Hematopoietic multipotent progenitor cell treated with erythropoietin and hydrocortisone succinate and interleukin-3 and kit ligand, for 15 days (in vitro differentiated cells): ENCODE measurements at places on chromosomes 6 and 20.

- no peak for DNase-seq
Measured at GRCh38 chr6:129059650-129060049, 176.7 kb downstream of the LAMA2 start.

GRCh38 chr6:56637640-56638039 is 5.0 kb downstream of the DST start:
- peak; percentile 27 for DNase-seq

GRCh38 chr6:150006961-150007464 is 18.3 kb downstream of the RAET1L start:
- DNase-seq = peak; percentile 30

- DNase-seq = no peak
Measured at GRCh38 chr20:63004607-63005364, 2.0 kb downstream of the BHLHE23 start.

DNA sequence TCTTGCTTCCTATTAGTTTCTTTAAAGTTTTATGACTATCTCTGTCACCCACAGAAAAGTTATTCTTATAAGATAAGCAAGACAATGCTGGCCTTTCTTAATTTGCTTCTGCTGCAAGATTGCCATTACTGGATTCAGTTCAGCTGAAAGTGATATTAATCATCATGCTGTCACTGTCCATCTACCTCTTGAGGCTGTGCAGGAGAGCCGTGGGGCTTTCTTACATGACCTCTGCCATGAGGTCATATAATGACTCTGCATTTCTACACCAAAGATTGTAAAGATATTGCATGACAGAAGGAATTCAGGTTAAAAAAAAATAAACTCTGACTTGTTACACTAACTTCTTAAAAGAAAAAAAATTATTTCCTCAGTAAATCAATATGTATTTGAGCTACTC is 106.9 kb downstream of the TRDN start:
- no peak for DNase-seq

- no peak for DNase-seq
Measured at GRCh38 chr6:131945971-131946370, 5.2 kb downstream of the CCN2 start.

- DNase-seq = peak; percentile 80
Measured at GRCh38 chr20:62808211-62808865, 3.7 kb downstream of the OGFR start.

GRCh38 chr6:120899932-120900331 is 434.3 kb downstream of the TBC1D32 start:
- DNase-seq = no peak

GRCh38 chr20:35049776-35050352 is 42.7 kb downstream of the TRPC4AP start:
- no peak for DNase-seq

- no peak for DNase-seq
Measured at GRCh38 chr6:35072051-35072697, 69.0 kb downstream of the TCP11 start.

DNA sequence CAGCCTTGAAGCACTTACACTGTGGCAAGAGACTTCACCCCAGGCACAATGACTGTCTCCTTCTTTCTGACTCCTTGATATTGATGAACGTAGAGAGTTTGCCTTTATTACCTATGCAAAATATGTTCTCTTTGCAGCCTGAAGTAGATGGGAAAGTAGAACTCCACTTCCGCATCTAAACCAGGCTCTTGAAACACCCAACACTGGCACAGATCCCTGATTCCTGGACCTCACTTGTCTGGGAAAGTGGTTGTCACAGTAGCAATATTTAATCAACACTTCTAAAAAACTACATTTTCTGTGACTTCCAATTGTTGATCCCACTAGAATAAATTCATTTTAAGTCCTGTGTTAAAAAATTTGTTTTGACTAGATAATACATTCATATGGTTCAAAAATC is 143.1 kb downstream of the CDK19 start:
- no peak for DNase-seq

- no peak for DNase-seq
Measured at GRCh38 chr6:134967711-134968110, 17.8 kb upstream of the ALDH8A1 start.

DNA sequence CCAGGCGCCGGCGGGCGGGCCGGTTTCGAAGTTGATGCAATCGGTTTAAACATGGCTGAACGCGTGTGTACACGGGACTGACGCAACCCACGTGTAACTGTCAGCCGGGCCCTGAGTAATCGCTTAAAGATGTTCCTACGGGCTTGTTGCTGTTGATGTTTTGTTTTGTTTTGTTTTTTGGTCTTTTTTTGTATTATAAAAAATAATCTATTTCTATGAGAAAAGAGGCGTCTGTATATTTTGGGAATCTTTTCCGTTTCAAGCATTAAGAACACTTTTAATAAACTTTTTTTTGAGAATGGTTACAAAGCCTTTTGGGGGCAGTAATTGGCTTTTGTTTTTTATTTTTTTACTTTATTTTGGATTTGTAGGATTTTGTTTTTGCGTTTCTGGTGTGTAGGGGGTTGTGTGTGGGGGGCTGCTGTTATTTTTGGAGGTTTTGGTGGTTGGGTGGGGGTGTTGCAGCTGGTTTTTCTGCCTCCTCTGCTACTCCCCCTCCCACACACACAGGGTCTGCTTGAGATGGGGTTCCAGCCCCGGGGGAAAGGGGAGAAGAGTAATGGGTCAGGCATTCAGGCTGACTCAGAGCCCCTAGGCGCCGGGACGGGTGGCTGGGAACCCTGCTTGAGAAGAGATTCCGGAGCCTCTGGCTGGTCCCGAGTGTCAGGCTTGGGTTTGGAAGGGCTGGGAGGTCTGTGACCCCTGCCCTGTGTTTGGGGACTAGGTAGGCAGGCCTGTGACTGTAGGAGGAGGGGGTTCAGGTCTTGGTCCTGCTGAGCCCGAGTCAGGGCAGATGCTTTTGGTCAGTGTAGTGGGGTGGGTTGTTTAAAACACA is 2.0 kb downstream of the CEBPB start:
- DNase-seq = peak; percentile 93

DNA sequence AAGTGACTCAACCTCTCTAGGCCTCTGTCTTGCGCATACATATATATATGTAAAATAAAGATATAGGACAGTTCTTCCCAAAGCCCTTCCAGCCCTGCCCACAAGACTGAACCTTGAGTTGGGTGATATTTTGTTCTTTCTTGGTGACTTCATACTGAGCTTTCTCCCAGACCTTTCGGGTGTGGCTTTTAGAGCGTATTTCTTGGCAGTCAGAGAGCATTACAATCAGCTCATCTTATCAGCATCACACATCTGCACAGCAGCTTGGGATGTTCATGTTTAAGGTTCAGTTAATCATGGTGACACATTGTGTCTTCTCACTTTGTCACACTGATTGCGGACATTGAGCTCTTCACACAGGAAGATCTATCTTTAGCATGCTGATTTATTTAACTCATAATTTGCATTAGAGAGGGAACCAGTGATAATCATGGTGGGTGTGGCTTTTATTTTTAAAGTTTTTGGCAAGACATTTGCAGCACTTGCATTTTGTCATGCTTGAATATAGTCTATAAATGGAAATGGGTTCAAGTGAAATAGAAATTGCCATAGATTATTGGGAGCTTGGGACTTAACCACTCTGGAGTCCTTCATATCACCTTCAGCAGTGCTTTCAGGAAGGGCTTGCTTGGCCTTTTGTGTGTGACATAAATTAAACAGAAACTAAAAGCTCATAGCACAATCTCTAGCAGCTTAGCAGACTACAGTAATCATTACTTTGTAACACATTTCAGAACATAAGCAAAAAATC is 8.3 kb downstream of the KIF3B start:
- DNase-seq = peak; percentile 59

GRCh38 chr20:45104786-45105185 is 3.9 kb upstream of the KCNS1 start:
- DNase-seq = no peak

DNA sequence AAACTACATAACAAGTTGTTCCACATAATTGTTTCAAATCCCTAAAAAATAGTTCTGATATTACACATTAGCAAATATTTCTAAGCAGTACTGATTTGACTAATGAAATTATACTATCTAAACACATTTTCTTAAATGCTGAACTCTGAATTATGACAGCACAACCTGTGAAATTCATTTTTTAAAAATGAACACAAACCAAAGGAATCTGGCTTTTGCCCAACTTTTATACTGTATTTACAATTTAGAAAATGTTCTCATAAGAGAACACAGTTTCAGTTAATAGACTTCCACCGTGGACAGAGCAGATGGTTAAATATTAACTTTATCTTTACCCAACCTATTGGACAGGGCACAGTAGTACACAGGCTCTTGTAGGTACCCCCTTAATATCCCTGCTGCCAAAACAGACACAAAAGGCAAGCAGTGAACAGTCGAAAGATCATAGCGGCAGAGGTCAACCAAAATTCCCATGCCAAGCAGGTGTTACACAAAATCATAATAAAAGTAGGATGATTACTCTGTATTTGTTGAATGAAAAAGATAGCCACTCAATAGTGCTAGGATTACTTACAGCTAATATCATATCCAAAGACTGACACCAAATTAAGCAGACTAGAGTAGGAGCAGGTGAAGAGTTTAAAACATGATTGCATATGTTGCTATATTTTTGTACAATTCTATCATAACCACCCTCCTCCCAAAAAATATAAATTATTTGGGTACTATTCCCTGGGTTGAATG is 122.5 kb downstream of the RNGTT start:
- no peak for DNase-seq

DNA sequence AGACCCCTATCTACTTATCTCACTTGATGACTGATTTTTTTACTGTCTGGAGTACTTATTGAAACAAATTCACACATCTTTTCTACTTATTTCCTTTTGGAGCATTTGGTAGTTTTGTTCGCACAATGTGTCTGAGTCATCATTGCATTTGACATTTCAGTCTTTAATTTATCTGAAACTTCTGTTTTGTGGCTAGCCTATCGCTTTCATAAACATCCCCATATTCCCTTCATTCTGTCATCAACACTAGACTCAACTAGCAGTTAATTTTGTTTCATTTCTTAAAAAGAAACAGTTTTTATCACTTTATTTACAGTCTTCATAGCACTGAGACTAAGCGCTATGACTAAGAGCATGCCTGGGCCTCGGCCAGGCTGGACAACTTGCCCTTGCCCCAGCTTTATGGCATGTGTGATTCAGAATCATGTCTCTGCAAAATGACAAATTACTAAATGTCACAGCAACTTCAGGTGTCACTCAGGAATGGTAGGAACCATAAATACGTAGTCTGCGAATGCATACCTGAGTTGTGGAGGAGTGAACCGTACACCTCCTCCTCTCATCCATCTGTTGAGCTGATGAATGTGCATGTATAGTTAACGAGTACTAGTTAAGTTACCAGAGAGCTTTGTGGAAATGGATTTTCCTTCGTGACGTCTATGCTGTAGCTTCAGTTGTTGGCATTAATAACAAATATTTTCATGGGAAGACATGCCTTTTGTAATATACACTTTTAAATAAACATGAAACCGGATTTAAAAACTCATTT is 16.2 kb downstream of the L3MBTL3 start:
- DNase-seq = no peak

- no peak for DNase-seq
Measured at GRCh38 chr6:129331450-129332138, 378.4 kb downstream of the ARHGAP18 start.

- no peak for DNase-seq
Measured at GRCh38 chr6:157604816-157605215, 218.2 kb upstream of the SNX9 start.

- no peak for DNase-seq
Measured at GRCh38 chr6:113570641-113571040, 286.5 kb upstream of the MARCKS start.

- no peak for DNase-seq
Measured at GRCh38 chr20:47676219-47676721, 109.0 kb downstream of the SULF2 start.

- DNase-seq = no peak
Measured at GRCh38 chr6:13277231-13277630, 51.1 kb downstream of the TBC1D7 start.

GRCh38 chr6:6968731-6969552 is 138.8 kb upstream of the RREB1 start:
- peak; percentile 14 for DNase-seq

GRCh38 chr20:9966966-9967365 is 67.8 kb upstream of the ANKEF1 start:
- no peak for DNase-seq

GRCh38 chr6:107600936-107601335 is 111.0 kb downstream of the SOBP start:
- DNase-seq = no peak

DNA sequence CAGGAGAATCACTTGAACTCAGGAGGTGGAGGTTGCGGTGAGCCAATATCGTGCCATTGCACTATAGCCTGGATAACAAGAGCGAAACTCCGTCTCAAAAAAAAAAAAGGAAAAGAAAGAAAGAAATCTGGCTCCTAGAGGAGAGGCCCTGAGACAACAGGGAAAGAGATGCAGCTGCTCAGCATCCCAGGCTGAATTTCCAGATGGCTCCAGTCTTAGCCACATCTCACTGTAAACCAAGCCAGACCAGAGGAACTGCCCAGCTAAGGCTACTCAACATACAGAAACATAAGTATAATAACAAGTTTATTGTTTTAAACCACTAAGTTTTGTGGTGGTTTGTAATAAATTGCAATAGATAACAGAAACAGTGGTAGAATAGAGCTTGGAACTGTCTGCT is 38.5 kb upstream of the TASP1 start:
- no peak for DNase-seq

DNA sequence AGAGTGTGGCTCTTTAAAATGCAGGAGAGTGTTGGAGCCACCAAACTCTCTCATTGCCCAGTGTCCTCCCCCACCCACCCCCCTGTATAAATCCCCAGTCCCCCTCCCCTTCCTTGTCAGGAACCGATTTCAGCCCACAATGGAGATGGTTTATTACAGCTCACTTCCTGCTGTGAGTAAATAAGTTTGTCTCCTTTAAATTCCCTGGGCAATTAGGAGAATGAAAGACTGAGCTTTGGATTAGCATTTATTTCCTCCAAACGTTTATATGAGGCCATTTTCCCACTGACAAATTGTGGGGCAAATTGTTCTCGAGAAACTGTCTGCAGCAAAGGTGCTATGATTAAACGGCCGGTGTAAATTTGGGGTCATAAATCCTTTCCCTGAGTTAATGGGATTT is 128.8 kb downstream of the DHX35 start:
- DNase-seq = no peak

GRCh38 chr6:110528101-110528929 is 51.9 kb upstream of the SLC22A16 start:
- peak; percentile 84 for DNase-seq

GRCh38 chr6:89270951-89271721 is 44.0 kb downstream of the GABRR2 start:
- DNase-seq = no peak

- DNase-seq = no peak
Measured at GRCh38 chr20:4555188-4555890, 166.4 kb upstream of the PRND start.

GRCh38 chr20:15654208-15654649 is 919.0 kb downstream of the KIF16B start:
- DNase-seq = peak; percentile 2

DNA sequence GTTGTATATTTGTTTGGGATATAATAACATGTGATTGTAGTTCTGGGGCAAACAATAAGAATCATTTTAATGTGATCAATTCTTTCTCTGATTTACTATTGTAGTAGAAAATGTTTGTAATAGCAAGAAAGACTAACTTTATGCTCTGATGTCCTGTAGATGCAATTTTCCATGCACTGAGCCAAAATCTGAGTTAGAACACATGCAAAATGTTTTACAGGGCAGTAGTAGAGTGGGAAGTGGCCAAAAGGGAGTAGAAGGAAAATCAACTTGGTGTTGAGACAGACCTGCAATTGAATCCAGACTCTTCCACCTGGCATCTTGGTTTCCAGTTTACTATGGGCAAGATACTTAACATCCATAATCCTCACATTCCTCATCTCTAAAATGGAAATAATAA is 93.5 kb upstream of the BMP5 start:
- DNase-seq = no peak
